ENCODE measurements at places on chromosomes 1 and 21.

DNA sequence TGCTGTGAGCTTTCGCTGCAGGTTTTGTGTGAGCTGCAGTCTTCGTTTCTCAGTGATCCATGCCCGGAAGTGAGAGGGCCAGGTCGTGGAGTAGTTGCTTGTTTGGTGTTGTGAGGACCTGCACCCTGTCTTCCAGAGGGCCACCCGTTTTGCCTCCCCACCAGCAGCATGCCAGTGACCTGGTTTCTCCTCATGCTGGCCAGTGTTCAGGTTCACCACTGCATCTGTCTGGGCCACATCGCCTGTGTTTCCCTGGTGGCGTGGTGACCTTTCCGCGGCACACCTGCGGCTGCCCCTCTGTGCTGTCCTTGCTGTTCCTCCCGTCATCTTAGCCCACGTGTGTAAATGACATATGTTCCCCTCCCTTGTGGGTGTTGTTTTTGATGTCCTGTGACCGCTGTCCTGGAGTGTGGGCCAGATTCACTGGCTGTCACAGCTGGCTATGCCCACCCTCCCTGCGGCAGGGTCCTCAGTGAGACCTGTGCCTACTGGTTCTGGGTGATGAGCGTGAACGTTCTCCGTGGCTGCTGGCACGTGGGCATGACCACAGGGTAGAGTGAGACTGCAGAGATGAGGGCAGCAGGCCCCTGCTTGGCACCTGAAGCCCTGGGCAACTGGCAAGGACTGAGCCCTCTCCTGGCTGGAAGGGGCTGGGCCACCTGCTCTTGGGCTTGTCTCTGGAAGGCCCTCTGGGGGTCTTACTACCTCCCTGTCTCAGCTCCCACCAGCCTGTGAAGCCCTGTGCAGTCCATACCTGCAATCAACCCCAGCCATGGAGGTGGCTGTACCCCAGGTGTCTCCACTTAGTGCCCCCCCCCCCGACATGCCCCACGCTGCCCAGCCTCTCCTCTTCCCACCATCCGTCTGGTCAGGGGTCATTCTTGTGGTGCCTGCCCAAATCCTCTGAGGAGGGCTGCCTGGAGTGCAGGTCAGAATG lies 7.3 kb downstream of the IBA57 start:
- DNase-seq: no peak

DNA sequence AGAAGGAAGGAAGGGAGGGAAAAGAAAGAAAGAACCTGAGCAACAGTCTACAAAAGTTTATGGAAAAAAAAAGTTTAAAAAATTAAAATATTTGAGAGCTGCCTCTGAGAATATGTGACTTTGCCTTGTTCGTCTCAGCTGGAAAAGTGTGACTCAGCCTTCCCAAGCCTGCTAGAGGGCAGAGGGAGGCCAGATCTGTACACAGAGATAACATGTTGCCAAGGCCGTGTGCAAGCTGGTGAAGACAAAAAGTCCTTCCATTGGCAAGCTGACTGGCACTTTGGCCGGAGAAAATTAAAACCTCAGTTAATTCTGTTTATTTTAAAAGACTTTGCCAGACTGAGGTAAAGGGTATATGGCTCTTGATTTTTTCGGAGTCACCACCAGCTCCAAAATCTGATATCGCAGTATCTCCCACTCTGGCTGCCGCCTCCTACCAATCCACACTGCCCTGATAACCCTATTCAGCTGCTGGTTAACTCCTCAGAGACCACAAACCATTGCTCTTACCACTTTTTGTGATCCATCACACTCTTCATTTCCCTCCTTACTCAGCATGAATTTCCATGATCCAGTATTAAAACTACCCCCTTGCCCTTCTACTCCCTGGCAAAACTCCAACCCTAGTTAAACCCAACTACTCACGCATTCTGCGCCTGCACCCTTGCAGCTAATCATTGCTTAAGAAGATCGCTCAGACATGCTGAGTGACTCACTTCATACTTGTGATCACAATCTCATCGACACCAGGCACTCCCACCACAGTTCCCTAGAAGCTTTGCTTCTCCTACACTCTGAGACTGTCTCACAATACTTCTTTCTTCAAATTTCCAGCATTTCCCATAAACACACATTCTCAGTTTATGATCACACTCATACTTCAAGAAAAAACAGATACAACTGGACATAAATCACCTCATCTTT lies 5.7 kb upstream of the PPP1R15B start:
- DNase-seq: no peak

GRCh38 chr21:33402001-33402979 lies 923 bp upstream of the IFNGR2 start:
- no peak for DNase-seq

DNA sequence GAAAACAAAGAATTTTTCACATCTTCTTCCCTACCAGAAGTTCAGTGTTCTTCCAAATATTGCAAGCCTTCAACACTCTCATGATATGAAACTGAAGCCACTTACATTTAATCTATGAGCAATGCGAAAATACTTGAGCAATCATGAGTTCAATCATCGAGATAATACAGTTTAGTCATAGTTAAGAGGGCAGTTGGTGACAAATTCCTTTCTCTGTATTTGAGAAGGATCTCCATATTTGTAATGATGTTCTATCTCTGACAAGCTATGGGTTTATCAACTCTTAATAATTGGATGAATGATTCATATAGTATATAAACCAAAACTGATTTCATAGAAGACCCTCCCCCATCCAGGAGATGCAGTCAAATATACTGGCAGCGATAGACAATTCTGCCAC lies 29.7 kb upstream of the PYHIN1 start:
- DNase-seq: no peak

GRCh38 chr1:109689844-109690405 lies 2.3 kb downstream of the GSTM1 start:
- DNase-seq: no peak

- DNase-seq: no peak
These were observed 378.9 kb downstream of the DUSP10 start for GRCh38 chr1:221363039-221363438.

DNA sequence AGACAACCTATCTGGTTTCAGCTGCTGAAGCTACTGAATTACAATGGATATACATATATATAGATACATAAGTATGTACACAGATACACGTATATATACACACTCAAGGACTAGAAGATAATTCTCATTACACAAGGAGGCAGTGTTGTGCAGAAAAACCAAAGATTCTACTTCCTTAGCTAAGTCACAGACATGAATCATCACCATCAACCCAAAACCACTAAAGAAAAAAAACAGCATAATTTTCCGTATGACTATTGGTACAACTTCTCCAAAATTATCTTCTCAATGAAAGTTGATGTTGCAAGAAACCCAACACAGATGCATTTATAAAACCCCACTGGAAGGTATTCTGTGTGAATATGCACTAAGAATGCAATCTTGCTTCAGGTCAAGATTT lies 36.8 kb upstream of the RPF1 start:
- DNase-seq: peak; percentile 42

GRCh38 chr21:35057428-35057827 lies 8.3 kb upstream of the RUNX1 start:
- DNase-seq: no peak

- DNase-seq: no peak
These were observed 272.2 kb downstream of the BRINP2 start for GRCh38 chr1:177443003-177443402.

DNA sequence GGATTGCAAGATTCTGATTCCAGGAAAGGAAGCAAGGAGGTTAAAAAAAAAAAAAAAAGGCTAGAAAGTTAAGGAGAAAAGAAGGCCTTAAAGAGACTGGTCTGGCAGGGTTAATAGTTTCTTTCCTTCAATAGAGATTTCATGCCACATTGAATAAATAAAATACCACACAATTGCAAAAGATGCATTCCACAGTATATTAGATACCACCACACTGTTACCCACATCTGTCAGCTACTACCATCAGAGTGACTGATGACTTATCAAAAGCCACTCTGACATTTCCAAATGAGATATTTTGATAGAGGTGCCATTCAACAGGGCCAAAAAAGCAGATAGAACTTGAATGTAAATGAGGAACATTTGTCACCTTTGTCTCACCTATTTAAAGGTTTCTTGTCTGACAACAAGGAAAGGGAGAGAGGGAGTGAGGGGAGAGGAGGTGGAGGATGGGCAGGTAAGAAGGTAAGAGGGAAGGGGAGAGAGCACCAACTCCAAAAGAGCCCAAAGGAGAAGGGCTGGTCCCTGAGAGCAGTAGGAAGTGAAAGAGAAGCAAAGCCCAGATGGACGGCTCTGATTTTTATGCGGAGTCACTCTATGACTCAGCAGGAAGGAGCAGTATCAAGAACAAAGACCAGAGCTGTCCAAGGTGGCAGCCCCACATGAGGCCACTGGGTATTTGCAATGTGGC lies 38.3 kb downstream of the LRRN2 start:
- peak; percentile 27 for DNase-seq

DNA sequence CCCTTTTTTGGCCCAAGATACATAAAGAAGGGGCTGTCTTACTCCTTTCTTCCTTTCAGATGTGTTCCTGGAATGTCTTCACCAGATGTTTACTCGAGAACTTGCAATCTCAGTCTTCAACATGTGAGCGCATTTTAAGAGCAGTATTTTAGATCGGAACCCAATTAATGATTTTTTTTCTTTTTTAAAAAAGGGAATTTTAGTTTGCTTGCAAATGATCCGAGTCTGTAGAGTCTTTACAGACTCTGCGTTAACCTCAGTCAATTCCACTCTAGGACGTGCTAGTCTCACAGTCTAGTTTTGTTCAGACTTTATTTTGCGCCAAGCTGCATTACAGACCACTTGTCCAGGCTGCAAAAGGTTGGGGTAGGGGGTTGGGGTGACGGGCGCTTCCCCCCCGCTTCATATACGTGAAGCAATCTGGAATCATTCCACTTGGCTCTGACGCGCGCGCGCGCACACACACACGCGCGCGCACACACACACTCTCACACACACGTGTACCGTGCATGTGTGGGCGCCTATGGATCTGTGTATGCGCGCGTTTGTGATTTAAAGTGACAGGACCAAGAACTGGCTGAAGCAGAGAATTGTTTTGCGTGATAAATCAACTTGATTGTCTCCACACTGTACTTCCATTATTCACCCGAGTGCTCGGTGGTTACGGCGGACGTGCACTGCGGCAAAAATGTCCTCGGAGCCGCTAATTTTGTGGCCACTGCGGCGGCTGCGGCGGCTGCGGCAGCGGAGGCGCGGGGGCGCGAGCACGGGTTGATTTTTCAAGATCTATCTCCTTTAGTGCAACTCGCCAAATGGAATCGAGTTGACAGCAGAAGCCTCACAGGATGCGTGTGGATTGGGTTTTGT lies 25.6 kb upstream of the NFIA start:
- no peak for DNase-seq

GRCh38 chr1:40384413-40384762 lies 10.9 kb downstream of the SMAP2 start:
- DNase-seq: peak; percentile 8

GRCh38 chr1:6580119-6580592 lies 362 bp downstream of the ZBTB48 start:
- DNase-seq: no peak

DNA sequence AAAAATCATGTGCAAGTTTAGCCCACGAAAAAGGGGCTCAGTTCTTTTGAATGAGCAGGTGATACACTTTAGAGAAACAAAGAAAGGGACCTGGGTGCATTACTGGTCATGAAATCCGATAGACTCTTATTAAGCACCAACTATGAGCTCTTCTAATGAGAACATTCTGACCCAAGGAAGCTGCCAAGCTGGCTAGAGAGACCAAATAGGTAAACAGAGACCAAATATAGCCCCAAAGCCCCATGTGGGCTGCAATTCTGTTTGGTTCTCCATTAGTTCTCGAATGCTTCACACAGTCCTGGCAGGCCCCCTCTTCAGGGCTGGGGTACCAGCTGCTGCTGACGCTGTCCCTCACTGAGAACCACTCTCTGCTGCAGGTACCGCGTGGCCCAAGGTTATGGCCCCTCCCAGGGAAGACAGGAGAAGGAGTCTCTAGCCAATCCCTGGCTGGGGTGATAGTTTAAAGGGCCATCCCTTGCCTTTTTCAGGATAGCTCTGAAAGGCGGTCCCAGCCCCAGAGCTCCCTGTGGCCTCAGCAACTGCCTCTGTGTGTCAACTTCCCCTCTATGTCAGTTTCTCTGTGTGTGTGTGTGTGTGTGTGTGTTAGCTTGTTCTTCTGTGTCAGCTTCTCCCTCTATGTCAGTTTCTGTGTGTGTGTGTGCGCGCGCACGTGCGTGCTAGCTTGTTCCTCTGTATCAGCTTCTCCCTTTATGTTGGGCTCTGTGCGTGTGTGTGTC lies 7.1 kb upstream of the UBXN10 start:
- no peak for DNase-seq
